Stimulated activated naive CD4-positive, alpha-beta T cell treated with Interleukin-2 at 50 U/mL for 16 hours (primary cell): ENCODE measurements at places on chromosomes 7 and 10.

- peak; percentile 73 for DNase-seq
Measured at GRCh38 chr7:151876899-151877777, at the start of gene PRKAG2. TSS of gene PRKAG2 (minus strand) at chr7:151877115. CDS start at chr7:151876620, 495 bp downstream.

DNA sequence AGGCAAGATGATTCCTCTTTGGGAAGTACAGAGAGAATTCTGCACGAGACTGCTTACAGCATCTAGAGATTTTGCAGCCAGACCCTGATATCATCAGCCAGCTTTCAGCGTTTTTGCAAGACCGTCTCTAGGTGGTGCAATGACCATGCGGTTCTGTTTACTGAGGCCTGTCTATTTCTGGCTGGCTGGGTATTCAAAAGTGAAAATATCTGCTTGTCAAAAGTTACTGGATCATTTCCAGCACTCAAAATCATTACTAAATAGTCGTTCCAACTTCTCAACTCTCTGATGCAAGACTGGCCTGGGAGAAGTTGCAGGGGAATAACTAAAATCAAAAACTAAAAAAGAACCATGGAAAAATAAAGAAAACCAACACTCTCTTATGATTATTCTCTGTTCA, 240.1 kb downstream of the ELMO1 start:
- DNase-seq, result no peak

DNA sequence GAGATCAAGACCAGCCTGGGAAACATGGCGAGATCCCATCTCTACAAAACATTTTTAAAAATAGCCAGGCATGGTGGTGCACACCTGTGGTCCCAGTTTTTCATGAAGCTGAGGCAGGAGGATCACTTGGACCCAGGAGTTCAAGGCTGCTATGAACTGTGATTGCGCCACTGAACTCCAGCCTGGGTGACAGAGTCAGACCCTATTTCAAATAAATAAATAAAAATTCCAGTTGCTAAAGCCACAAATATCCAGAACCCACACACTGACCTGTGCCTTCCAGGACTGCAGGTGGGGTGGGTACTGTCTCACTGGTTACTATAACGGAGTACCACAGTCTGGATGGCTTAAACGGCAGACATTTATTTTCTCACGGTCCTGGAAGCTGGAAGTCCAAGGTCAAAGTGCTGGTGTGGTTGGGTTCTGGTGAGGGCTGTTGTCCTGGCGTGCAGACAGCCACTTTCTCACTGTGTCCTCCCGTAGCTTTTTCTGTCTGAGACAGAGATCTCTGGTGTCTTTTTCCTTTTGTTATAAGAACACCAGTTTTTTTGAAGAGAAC, 38.8 kb downstream of the ASB13 start:
- no peak for DNase-seq

DNA sequence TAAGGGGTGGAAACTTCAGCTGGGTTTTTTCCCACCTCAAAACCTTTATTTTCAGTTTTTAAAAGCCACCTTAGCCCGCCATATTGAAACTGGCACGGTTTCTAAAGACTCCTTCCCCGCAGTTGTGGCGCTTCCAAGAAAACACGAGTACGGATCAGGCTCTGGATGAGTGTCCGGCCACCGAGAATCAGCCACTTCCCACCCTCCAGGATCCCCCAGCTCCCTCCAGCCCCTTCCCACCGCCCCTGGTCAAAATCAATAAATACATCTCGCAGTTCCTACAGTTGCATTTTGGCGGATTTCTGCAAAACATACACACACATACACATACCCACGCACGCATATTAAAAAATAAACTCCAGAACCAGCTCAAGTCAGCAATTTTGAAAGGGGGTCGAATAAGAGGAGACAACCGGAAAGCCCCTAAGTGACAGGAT, 1.1 kb downstream of the SFMBT2 start:
- DNase-seq, result peak; percentile 10

- no peak for DNase-seq
Measured at GRCh38 chr7:87328281-87328680, 17.2 kb upstream of the CROT start.
